Activated CD8-positive, alpha-beta T cell treated with anti-CD3 and anti-CD28 coated beads, Interleukin-2, amount 10 ng/mL, durations not matched to agents 7 days and 5 days (primary cell): ENCODE measurements at places on chromosomes 13 and 19. TPM values are rescaled to one million over a fixed set of nuclear protein-coding genes. Genes with fewer than 3 reads are reported as not detected.
A peak's percentile ranks its signal among the peaks of the same experiment; 100 is the strongest.

KIR3DL1 gene
- not detected for total RNA-seq

OR7D2 gene
- not detected for total RNA-seq

THSD1 gene
- 0.16 TPM for total RNA-seq

SBSN gene
- not detected for total RNA-seq

CLDND2 gene
- total RNA-seq: 8.5 TPM

TMPRSS9 gene
- total RNA-seq: not detected

CALR3 gene
- not detected for total RNA-seq

GPR183 gene
- 5.0 TPM for total RNA-seq

WDFY2 gene
- 11.3 TPM for total RNA-seq

PRODH2 gene
- total RNA-seq: not detected

CASP14 gene
- not detected for total RNA-seq

RASAL3 gene
- 107 TPM for total RNA-seq

CEACAM7 gene
- total RNA-seq: not detected

SOX1 gene
- total RNA-seq: not detected

OR10H2 gene
- not detected for total RNA-seq

CEACAM19 gene
- 0.23 TPM for total RNA-seq

GRCh38 chr13:83884141-83884540, 1.9 kb upstream of the SLITRK1 start:
- H3K4me3 ChIP-seq: no peak overlapping the region
- H3K36me3 ChIP-seq: no peaks in the 10 kb centered on the region
- H3K4me1 ChIP-seq: peaks cover 9% of the 10 kb centered on the region
- peaks cover 44% of the 10 kb centered on the region for H3K27me3 ChIP-seq
- DNase-seq: no peak

DNA sequence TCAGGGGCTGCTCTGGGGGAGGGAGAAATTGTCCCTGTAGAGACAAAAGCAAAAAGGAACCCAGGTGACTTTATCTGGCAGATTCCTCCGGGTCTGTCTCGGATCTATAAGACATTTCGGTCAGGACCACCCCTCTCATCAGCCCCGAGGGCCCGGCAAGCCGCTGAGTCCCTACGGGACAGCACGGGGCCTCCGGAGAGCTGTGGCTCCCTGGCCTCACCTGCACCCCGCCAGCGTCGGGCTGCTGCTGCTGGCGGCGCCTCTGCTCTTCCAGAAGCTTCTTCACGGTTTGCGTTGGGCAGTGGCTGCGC, 1.9 kb downstream of the NFKBID start:
- H3K4me1 ChIP-seq: peaks cover 38% of the 10 kb centered on the region
- H3K27me3 ChIP-seq: no peaks in the 10 kb centered on the region
- peaks cover 45% of the 10 kb centered on the region for H3K36me3 ChIP-seq
- DNase-seq: no peak
- peak overlapping the region; percentile 95 for H3K27ac ChIP-seq

DNA sequence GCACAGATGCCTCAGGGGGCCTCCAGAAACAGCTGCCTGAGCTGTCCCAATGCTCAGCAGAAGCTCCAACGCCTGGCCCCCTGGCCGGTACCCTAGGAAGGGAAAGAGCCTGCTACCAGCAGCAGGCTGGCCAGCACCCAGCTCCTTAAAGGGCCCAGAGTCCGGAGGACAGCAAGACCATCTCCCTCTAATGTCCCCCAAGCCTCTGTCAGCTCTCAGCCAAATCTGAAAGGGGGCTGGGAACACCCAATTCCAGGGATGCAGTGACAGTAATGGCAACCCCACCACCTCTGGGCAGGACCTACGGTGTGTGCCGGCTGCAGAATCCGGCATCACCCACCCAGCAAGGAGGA, 4.2 kb downstream of the PPP6R1 start:
- H3K4me3 ChIP-seq: peak overlapping the region; percentile 91
- H3K4me1 ChIP-seq: peaks cover 54% of the 10 kb centered on the region
- no peaks in the 10 kb centered on the region for H3K27me3 ChIP-seq
- peaks cover 68% of the 10 kb centered on the region for H3K36me3 ChIP-seq
- peak overlapping the region; percentile 100 for H3K27ac ChIP-seq

GRCh38 chr19:16000024-16000663, 51.3 kb downstream of the OR10H4 start:
- peaks cover 4% of the 10 kb centered on the region for H3K27me3 ChIP-seq
- no peak overlapping the region for H3K4me3 ChIP-seq
- no peak overlapping the region for H3K27ac ChIP-seq
- H3K36me3 ChIP-seq: no peaks in the 10 kb centered on the region

- no peak overlapping the region for H3K4me3 ChIP-seq
- peaks cover 23% of the 10 kb centered on the region for H3K36me3 ChIP-seq
- H3K27me3 ChIP-seq: peaks cover 2% of the 10 kb centered on the region
- H3K27ac ChIP-seq: peak overlapping the region; percentile 68
- DNase-seq: no peak
These were observed 3.3 kb downstream of the SWSAP1 start for GRCh38 chr19:11377756-11378155.

DNA sequence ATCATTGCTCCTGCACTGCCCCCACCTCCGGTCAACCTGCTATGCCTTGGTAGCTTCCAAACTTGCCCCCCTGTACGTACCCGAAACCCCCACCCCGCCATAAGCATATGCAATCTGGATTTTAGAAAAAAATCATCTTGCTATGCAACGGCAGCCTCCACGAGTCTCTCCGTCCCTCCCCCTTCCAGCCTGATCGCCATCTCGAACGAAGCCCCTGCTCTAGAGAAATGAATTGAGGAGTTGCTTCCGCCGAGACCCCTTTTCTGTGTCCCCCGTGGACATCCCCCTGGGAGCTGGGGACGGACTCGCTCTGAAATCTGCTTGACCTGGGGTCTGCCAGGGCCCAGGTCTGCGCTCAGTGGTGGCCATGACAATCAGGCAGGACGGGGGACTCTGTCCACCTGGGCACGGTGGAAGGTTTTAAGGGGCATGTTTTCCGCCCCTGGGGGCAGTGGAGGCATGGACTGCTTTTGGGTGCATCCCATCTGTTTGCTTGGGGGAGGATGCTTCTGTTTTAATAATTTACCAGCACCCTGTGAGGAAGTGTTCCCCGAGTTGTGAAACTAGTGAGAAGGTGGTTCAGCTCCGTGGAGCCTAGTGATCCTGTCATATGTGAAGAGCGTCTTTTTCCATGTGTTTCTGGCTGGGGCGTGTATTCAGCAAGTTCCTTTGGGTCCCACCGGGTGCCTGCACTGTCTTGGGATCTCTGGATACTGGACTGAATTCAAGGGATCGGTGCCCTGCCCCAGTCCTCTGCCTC, 1.0 kb downstream of the KDM4B start:
- peak overlapping the region; percentile 79 for H3K27ac ChIP-seq
- peak overlapping the region; percentile 89 for H3K4me3 ChIP-seq
- no peaks in the 10 kb centered on the region for H3K27me3 ChIP-seq
- H3K4me1 ChIP-seq: peaks cover 38% of the 10 kb centered on the region
- DNase-seq: peak; percentile 31
- H3K36me3 ChIP-seq: peaks cover 29% of the 10 kb centered on the region

GRCh38 chr19:16585094-16585801, 13.0 kb upstream of the SLC35E1 start:
- H3K27ac ChIP-seq: peak overlapping the region; percentile 95
- no peak for DNase-seq
- H3K27me3 ChIP-seq: no peaks in the 10 kb centered on the region
- H3K36me3 ChIP-seq: peaks cover 6% of the 10 kb centered on the region
- H3K4me1 ChIP-seq: peaks cover 90% of the 10 kb centered on the region
- H3K4me3 ChIP-seq: peak overlapping the region; percentile 78

DNA sequence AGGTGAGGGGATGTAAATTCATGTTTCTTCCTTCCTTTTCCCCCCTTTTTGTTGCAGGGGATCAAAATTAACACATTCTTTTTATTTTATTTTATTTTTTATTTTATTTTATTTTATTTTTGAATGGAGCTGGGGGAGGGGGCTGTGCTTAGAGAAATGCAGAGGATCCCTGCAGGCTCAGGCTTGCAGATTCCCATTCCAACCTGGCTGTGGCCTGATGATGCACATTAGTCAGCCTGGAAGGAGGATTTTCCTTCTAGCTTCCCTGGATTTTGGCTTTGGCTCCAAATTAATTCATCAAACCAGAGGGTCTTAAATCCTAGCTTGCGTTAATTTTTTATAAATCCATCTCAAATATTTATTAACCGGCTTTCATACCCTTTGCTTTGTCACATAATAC, 67.0 kb downstream of the FREM2 start:
- no peaks in the 10 kb centered on the region for H3K4me1 ChIP-seq
- no peak overlapping the region for H3K27ac ChIP-seq
- no peaks in the 10 kb centered on the region for H3K27me3 ChIP-seq
- H3K36me3 ChIP-seq: no peaks in the 10 kb centered on the region
- no peak for DNase-seq
- H3K4me3 ChIP-seq: no peak overlapping the region

GRCh38 chr13:44969551-44970484, 19.5 kb downstream of the NUFIP1 start:
- H3K4me3 ChIP-seq: no peak overlapping the region
- H3K4me1 ChIP-seq: no peaks in the 10 kb centered on the region
- no peak for DNase-seq
- H3K27ac ChIP-seq: no peak overlapping the region

- H3K27ac ChIP-seq: peak within 1 kb of the TSS; percentile 88
- H3K36me3 ChIP-seq: peaks cover 6% of the 10 kb centered on the region
- H3K4me3 ChIP-seq: peak within 1 kb of the TSS; percentile 95
These were observed at the start of gene LRCH1 for GRCh38 chr13:46552889-46553520. Gene LRCH1 (plus strand): TSS chr13:46553170. CDS start chr13:46553397, 227 bp downstream.

DNA sequence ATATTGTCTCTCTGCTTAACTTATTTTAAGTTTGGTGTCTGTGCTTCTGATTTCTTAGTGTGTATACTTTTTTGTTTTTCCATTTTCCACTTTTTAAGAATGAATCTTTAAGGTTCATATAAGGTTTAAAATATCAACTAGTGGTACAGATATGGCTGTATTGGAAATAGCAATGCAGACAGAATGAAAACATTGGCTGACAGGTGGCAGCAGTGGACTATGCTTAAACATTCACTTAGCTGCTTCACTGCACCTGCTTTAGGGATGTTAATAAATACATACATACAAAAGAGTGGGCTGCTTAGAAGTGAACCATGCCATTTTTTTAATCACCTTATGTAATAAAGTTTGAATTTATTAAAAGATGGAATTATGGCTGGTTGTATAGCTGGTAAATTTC, 27.3 kb downstream of the TM9SF2 start:
- H3K4me1 ChIP-seq: peaks cover 24% of the 10 kb centered on the region
- no peak overlapping the region for H3K27ac ChIP-seq
- H3K27me3 ChIP-seq: no peaks in the 10 kb centered on the region
- H3K4me3 ChIP-seq: no peak overlapping the region

GRCh38 chr19:29088761-29089160, 124.2 kb downstream of the UQCRFS1 start:
- no peak for DNase-seq
- no peaks in the 10 kb centered on the region for H3K4me1 ChIP-seq
- no peaks in the 10 kb centered on the region for H3K27me3 ChIP-seq
- H3K36me3 ChIP-seq: no peaks in the 10 kb centered on the region
- no peak overlapping the region for H3K4me3 ChIP-seq

GRCh38 chr13:32840113-32840512, 176.1 kb upstream of the KL start:
- H3K27ac ChIP-seq: no peak overlapping the region
- peaks cover 24% of the 10 kb centered on the region for H3K4me1 ChIP-seq
- peaks cover 33% of the 10 kb centered on the region for H3K36me3 ChIP-seq
- no peak overlapping the region for H3K4me3 ChIP-seq
- no peak for DNase-seq

DNA sequence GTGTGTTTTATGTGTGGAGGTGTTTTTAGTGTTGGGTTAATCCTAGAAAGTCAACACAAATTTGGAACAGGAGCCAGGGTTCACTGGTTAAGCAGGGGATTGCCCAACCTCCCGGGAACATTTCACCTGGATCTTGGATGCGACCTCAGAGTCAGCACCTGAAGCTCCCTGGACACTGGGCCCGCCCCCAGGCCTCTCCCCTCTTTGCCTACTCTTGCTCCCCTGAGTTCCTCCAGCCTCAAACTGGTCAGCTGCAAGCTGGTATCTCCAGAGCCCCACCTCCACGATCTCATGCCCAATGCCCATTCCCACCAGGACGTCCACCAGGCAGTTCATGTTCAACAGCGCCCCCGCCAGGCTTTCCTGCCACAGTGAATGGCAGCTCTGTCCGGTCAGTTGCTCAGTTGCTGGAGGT, 9.7 kb downstream of the HSD17B14 start:
- no peak for DNase-seq
- no peak overlapping the region for H3K27ac ChIP-seq
- no peak overlapping the region for H3K4me3 ChIP-seq
- no peaks in the 10 kb centered on the region for H3K36me3 ChIP-seq

- no peak overlapping the region for H3K27ac ChIP-seq
- no peaks in the 10 kb centered on the region for H3K27me3 ChIP-seq
- H3K36me3 ChIP-seq: no peaks in the 10 kb centered on the region
- peaks cover 4% of the 10 kb centered on the region for H3K4me1 ChIP-seq
These were observed 14.9 kb downstream of the TIMM13 start for GRCh38 chr19:2412449-2412848.
